ENCODE measurements at places on chromosomes 7 and 10.

GRCh38 chr7:101123703-101124068 is 3.2 kb upstream of the SERPINE1 start:
- no peak for DNase-seq

DNA sequence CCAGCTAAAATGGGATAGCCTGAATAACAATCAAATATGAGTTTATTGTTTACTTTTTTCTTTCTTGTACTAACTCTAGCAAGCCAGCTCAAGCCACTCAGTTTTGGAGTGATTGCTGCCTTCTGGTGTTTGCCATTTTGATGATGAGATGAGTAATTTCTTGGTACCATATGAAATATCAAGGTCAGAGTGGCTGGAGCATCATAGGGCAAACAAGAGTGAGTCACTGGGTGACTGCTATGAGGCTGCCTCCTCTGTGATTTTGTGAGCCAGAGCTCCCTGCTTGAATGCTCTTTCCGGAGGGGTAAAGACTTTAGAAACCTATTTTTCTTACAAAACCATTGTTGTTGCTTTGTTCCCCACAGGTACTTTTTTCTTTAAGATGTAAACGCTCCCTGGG is 295.6 kb downstream of the PRKG1 start:
- no peak for DNase-seq

DNA sequence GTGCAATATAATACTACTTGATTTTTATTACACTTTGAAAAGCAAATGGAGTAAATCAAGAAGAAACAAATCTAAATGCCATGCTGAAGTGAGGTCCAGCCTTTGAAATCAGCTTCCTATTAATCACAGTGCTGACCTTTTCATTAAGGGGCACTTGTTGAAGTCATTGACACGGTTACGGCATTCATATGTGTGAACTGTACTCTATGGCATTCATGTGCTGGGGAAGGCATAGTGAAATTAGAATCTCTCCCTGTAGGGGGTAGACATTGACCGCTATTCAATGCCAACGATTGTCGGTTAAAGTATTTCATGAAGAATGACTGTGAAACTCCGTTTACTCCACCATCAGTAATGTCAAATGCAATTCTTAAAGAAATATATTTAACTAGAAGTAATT is 296.1 kb upstream of the SEMA3A start:
- DNase-seq: no peak

DNA sequence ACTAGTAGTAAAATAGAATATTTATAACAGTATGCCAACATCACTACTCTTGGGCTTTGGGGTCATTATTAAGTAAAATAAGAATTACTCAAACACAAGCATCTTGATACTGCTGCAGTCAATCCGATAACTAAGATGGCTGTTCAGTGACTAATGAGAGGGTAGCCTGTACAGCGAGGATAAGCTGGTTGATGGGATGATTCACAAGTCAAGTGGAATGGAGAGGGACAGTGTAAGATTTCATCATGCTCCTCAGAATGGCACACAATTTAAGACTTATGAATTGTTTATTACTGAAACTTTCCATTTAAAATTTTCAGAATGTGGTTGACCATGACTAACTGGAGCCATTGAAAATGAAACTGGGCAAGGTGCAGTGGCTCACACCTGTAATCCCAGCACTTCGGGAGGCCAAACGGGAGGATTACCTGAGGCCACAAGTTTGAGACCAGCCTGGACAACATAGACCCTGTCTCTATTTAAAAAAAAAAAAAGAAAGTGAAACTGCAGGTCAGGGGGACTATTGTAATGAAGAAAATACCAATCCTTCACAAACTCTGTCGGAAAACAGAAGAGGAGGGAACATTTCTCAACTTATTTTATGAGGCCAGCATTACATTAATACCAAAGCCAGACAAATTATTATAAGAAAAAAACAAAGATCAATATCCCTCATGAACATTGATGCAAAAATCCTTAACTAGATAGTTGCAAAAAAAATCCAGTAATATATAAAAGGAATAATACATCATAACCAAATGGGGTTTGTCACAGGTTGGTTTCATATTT is 11.2 kb downstream of the AVL9 start:
- no peak for DNase-seq

- no peak for DNase-seq
Observed at GRCh38 chr10:32501906-32502305, 56.0 kb downstream of the CCDC7 start.

- no peak for DNase-seq
Observed at GRCh38 chr7:92826258-92826938, 10.0 kb downstream of the CDK6 start.

DNA sequence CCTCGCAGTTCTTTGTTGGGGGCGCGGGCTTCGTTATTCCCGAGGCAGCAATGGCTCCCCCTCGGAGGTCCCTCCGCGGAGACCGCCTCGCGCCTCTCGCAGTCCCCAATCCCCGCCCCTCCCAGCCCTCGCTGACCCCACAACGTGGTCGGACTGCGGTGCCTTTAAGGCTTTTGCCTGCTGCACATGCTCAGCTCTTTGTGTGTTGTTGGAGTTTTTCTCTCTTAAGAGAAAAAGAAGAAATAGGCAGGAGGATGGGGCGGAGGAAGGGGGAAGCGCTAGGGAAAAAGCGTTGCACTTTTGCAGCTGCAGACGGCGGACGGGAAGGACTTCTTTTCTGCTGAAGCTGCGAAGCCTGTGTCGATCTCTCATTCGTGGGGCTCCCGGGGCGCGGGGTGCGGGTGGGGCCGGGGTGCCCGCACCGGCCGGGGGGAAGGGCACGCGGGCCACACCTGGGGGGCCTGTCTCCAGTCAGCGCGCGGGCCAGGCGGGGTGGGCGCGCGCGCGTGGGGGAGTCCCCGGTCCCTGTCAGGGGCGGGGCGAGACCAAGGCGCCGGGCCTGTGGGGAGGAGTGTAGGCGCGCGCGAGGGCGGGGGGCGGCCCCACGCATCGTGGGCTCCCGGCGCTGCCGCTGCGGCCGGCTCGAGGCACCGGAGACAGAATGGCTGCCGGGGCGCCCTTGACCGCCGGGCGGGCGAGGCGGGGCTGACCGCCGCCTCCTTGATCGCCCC is 445 bp upstream of the ATRNL1 start:
- DNase-seq: no peak

- no peak for DNase-seq
Observed at GRCh38 chr10:102669206-102670064, 25.2 kb downstream of the TRIM8 start.

DNA sequence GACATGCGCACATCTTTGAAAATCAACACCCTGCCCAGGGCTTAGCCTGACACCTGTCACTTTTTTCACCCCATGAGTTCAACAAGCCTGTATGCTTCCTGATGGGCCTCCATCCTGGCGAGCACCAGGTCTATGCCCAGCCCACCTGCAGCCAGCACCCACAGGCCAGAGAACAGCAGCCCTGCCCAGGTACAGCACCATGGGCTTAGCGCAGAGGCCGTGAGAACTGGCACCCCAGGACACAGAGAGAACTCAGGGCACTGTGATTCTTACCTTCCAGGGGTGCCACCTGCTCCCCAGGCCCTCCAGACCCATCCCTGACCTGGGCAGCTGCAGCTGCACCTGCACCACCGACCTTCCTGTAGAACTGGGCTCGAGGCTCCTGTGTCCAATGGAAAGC is 536.6 kb downstream of the TCERG1L start:
- DNase-seq: no peak

- no peak for DNase-seq
Observed at GRCh38 chr7:44977959-44978335, 868 bp downstream of the MYO1G start.

GRCh38 chr10:97356318-97356914 is 21.9 kb upstream of the FRAT2 start:
- DNase-seq: no peak

GRCh38 chr7:15219758-15220157 is 317.2 kb upstream of the DGKB start:
- no peak for DNase-seq

DNA sequence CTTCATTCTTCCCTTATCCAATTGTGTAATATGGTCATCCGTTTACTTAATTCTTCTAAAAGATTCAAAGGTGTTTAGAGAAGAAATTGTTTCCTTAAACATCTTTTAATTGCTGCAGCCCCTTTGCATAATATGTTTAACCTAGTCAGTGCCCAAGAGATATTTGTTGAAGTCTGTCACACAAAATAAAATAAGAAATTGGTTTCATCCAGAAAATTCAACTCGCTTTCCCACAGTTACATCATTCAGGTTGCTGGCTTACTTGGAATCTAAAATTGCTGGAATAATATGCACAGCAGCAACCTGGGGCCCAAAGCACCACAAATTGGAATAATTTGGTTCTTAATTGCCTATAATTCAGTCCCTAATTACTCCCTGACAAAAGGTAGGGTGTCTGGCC is 155.1 kb upstream of the ETV1 start:
- DNase-seq: no peak

- no peak for DNase-seq
Observed at GRCh38 chr10:76024460-76025123, 593.2 kb downstream of the LRMDA start.

GRCh38 chr10:16570731-16571130 is 49.1 kb upstream of the C1QL3 start:
- no peak for DNase-seq

DNA sequence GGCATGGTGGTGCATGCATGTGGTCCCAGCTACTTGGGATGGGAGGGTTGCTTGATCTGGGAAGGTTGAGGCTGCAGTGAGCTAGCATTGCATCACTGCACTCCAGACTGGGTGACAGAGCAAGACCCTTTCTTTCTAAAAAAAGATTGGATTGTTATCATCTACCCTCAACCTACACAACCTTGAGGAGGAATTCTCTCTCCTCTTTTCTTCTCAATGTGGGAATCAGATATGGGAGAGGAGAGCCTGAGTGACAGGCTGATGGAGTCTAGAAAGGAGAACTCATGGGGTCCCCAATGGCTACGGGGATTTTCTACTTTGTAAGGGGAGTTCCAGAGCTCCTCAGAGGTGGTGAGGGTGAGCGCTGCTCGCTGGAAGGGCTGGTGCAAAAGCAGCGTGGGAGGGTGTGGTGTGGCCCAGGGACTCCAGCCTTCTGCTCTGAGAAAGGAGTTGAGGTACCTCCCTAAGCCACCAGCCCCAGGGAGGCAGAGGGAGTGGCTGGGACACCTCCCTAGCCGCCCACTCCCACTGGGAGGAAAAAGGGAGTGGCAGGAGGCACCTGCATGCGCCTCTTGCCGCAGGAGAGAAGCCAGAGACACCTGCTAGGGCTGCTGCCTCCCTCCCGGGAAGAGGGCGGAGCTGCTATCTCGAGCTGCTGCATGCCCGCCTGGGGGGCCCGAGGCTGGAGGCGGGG is 48.4 kb downstream of the GATA3 start:
- no peak for DNase-seq
